ENCODE measurements at places on chromosomes 12 and 14.

GRCh38 chr12:25364529-25365339 lies 114.0 kb upstream of the KRAS start:
- no peak for DNase-seq

GRCh38 chr12:85630851-85631250 lies 205.4 kb downstream of the RASSF9 start:
- no peak for DNase-seq

DNA sequence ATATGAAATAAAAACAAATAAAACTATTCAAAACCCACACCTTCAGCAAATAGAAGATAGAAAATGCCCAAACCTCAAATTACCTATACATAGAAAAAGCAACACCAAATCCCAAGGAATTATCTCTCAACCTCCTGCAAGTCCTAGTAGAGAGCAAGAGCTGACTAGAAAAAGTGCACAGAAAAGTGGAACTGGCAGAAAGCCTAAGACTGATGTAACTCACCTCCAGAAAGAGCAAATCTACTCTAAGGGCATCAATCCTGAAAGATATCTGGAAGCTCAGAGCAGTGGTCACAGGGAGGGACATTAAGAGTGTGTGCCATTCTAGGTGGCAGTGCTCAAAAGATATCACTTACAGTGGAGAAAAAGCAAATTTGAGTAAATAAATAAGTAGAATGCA lies 62.1 kb upstream of the PLEKHG7 start:
- DNase-seq, result no peak

- DNase-seq, result peak; percentile 46
Observed at GRCh38 chr12:3752096-3752709, 706 bp downstream of the CRACR2A start.

GRCh38 chr12:70983692-70984091 lies 63.2 kb upstream of the PTPRR start:
- no peak for DNase-seq
